ENCODE measurements at places on chromosomes 4 and X.

DNA sequence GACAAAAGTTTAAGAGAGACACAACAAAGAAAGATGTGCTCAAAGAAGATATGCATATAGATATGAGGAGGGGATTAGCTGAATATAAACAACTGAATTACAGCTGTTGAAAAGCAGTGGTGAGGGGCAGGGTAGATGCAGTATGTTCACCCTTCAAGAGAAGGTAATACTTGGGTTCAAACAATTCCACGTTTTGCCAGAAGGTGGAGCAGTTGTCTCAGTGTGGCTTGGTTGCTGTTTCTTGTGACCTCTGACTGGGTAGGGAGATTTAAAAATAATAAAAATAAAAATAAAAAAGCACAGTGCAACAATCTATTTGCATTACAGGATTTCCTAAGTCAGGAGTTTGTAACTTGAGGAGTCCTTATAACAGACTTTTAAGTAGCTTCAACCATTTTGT is 23.3 kb downstream of the PHOX2B start:
- no peak for DNase-seq

- no peak for DNase-seq
Measured at GRCh38 chr4:176492646-176493302, 173.0 kb downstream of the SPCS3 start.

DNA sequence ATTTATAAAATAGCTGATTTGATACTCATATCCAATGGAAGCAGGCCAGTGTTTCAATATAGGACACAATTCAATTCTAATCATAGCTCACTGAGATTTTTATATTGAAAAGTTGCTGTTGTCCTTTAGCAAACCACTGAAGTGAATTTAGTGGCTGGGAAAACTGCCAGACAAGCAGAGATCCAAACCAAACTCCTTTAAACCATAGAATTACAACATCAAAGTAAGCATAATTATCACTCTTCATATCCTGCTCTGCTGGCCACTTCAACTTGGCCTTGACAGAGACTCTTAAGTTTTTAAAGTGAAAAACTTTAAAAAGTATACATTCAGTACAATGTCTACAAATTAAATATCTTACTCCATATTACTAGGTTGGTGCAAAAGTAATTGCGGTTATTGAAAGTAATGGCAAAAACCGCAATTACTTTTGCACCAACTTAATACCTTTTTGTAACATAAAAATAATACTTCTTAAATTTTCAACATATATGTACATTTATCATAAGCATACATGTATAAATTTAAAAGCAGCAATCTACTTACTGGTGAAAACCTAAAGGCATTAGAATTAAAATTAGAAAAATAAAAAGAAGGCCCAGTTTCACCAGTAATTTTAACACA is 433.0 kb downstream of the PCDH10 start:
- DNase-seq, result no peak

- no peak for DNase-seq
Measured at GRCh38 chrX:121114691-121115090, 67.3 kb downstream of the GLUD2 start.

DNA sequence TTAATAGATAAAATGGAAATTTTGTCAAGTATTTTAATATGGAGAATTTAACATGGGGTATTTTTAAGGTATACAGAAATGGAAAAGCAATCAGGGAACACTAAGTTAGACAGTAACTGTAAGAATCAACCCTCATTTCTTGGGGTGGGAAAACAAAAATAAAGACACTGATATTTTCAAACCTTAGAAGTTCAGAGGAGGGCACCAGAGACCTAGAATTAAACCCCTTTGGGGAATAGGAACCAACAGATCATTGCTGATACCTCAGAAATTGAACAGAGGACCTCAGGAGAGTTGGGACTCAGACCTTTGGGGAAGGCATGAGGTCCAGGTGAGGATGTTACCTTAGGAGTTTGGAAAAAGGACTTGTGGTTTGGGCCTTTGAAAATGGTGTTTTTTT is 435.6 kb downstream of the TMA16 start:
- DNase-seq, result no peak

DNA sequence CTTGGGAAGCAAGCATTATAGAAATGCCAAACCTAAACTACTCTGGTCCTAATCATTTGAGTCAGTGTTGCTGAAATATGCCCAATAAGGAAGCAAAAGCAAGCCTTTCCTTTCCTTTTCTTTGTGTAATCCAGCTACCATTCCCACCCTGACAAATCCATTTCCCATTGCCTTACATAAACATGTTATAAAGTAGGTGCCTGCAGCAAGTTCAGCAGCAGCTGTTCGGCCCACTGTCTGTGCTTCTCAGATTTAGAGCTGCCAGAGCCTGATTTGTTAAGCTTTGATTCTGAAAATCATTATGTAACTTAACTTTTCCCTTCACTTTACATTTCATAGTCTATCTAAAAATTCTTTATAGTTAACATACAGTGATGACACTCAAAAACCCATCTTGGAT is 148.6 kb downstream of the EPHA5 start:
- DNase-seq, result no peak

GRCh38 chr4:13704761-13705160 is 77.2 kb upstream of the BOD1L1 start:
- no peak for DNase-seq

DNA sequence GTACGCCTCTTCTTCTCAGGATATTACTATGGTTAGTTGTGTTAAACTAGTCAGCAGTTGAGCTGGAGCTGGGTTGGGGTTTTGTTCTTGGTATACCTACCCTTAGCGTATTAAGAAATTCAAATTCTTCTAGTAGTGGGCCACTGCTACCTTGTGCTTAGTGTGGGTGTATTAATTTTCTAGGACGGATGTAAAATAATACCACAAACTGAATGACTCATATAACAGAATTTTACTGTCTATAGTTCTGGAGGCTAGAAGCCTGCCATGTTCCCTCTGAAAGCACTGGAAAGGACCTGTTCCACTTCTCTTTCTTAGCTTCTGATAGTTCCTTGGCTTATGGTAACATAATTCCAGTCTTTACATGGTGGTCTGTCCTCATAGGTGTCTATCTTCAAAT is 1274.7 kb downstream of the ADGRL3 start:
- no peak for DNase-seq

GRCh38 chr4:6277935-6278800 is 8.5 kb downstream of the WFS1 start:
- DNase-seq, result no peak

GRCh38 chrX:68420559-68420958 is 12.7 kb downstream of the OPHN1 start:
- DNase-seq, result no peak

DNA sequence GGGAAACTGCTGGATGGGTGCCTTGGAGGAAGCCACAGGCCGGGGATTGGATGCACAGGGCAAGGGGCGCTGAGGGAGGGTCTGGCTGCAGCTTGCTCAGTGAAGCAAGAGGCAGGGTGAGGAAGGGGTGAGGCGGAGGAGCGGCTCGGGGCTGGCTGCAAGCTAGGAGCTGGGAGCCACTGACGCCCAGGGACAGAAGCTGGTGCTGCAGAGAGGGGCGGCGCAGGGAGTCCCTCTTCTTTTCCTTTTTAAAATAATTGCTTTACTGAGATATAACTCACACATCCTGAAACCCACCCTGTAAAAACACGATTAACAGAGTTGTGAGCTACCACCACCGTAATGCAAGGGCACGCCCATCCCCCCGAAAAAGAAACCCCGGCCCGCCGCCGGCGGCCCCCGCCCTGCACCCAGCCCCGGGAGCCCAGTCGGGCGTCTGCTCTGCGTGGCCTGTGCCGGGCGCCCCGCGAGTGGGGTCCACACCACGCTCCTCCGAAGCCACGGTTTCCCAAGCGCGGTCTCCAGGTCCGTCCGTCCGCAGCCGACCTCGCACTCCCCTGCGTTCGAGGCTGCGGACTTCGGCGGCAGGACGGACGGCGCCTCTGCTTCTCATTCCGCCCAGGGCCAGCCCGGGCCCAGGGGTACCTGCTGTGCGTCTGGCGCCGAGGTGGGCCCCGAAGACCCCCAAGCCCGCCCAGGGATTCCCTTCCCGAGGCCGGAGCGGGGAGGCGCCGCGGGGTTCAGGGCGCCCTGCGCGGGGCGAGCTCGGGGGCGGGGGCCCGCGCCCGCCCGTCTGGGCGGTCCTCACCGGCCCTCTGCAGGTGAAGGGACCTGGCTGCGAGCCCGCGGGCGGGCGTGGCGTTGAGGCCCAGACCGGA is 866 bp upstream of the UVSSA start:
- peak; percentile 29 for DNase-seq

- DNase-seq, result no peak
Measured at GRCh38 chrX:13684361-13684760, 4.6 kb upstream of the RAB9A start.

DNA sequence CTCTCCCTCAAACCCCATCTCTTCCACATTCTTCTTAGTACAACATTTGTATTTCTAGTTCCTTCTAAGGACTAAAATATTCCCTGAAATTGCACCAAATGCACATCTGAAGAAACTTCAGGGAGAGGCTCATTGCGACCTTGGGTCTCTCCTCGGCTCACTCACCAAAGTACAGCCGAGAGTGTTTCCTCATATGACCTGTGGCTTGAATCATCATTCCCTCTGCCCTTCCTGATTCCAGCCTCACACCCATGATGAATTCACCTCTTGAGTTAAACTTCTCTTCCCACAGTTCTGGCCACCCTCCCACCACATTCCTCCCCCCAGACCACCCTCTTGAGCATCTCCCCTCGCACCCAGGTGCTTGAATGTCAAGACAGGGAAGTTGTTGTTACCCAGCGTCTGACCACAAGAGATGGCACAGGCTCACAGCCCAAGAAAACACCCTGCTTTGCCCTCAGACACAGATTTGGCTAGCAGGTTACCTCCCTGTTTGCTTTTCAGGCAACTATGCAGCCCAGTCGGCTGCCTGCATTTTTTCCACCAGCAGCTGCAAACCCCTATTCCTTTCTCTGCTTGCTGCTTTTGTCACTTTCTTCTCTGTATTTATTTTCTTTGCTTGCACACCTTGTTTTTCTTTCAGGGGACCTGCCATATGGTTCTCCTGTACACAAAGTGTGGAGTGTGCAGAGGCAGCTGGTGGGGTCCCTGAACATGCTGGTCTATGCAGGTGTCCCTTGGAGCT is 214.8 kb downstream of the SPATA18 start:
- DNase-seq, result no peak

GRCh38 chrX:47571215-47571614 is 10.2 kb downstream of the ARAF start:
- DNase-seq, result no peak

DNA sequence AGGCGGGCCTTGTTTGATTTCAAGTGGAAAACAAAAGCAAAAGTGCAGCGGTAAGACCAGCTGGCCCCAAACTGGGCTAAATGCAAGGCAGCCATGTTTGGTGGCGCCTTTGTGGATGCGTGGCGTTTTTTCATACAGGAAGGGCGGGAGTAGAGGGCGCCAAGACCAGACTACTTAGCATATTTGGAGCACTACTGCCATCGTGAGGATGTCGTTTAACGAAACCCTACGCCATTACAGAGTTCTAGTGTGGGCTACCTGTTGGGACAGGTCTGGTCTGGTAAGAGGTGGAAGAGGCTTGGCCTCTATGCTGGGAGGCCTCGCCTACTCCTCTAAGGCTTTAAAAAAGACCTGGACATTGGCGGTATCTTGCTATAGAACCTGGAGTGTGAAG is 230.7 kb upstream of the STK26 start:
- no peak for DNase-seq

- DNase-seq, result no peak
Measured at GRCh38 chr4:108906006-108906405, 143.2 kb upstream of the ETNPPL start.

DNA sequence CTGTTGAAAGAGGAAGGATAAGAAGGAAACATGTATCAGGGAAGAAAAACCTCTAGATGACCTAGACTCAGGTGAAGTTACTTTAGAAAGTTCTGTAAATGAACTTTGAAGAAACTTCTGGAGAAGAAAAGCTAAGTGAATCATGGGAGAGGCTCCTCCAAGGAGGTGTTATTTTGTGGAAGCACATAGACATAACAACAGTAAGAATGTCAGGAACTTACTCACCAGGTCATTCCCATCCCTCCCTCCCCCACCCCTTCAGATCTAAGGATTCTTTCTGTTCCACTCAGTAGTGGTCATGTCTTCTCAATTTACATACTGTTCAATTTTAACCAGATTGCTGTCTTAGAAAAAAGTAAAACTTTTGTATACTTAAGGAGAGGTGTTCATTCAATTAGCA is 310.5 kb upstream of the DDX53 start:
- no peak for DNase-seq

Data from stimulated activated CD4-positive, alpha-beta T cell treated with anti-CD3 and anti-CD28 coated beads, Interleukin-1b, Interleukin-23, amount 100 ng/mL, for 24 hours (primary cell).